ENCODE measurements at places on chromosomes 16 and 17.

GRCh38 chr16:80045861-80046260 is 445.3 kb upstream of the MAF start:
- no peak for DNase-seq

DNA sequence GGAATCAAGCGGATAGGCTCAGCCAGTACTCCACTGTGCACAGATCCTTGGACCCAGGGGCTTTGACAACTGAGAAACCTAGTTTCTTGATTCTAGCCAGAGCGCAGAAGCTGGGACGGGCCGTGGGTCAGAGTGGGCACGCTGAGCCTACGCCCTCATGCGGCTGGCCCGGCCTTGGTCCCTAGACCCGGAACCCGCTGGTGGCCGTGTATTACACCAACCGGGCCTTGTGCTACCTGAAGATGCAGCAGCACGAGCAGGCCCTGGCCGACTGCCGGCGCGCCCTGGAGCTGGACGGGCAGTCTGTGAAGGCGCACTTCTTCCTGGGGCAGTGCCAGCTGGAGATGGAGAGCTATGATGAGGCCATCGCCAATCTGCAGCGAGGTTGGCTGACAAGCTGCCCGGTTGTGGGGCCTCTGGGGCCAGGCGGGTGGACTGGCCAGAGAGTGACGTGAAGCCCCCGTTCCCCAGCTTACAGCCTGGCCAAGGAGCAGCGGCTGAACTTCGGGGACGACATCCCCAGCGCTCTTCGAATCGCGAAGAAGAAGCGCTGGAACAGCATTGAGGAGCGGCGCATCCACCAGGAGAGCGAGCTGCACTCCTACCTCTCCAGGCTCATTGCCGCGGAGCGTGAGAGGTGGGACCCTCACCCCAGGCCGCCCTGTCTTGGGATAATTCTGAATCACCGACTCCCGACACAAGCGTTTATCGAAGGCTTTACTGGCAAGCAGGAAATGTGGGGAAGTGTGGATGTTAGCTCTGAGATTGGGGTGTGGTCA is 946 bp downstream of the STUB1 start:
- peak; percentile 49 for DNase-seq

- DNase-seq = no peak
These were observed 25.8 kb upstream of the HS3ST2 start for GRCh38 chr16:22788193-22788530.

DNA sequence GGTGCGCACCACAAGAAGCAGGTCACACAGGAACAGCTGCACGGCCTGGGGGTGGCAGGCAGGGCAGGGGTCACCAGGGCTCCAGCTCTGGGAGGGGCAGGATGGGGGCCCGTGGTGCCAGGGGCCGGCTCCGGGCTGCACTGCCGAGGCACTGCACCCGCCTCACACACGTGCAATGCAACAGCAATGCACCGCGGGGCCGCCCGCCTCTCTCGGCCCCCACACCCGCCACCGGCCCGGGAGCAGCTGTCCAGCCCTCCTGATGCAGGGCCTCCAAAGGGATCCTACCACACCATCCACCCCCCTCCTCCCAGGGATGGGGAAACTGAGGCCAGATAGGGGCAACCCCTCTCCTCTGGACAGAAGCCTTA is 23.1 kb downstream of the SREBF1 start:
- DNase-seq = no peak

GRCh38 chr17:39979893-39980350 is 685 bp upstream of the PSMD3 start:
- DNase-seq = no peak

DNA sequence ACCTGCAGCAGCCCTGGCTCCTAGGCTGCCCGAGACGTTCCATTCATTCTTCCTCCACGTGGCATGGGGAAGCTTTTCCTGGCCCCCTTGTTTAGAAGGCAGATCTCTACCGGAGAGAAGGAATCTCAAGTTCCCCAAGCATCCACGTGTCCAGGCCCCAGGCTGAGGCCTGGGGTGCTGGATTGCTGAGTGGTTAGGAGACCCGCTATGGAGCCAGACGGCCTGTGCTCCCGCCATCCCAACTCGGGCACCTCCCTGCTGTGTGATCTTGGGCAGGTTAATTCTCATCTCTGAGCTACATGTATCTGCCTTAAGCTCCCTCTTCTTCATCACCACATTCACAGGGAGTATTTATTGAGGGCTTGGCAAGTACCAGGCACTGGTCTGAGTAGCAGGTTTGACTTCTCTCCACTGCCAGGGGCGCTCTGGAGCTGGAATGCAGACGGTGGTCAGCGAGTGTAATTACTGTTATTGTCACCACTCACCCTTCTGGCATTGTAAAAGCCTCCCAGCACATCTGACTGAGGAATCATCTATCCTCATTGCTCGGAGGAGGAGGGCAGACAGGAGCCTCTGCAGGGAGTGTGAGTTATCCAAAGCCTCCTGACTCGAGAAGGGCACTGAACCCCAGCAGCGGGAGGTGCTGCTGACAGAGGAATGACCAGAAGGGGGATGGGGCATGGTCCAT is 1.1 kb upstream of the ADGRG1 start:
- DNase-seq = no peak

- DNase-seq = no peak
These were observed 95.6 kb downstream of the PRKCA start for GRCh38 chr17:66398059-66398458.

DNA sequence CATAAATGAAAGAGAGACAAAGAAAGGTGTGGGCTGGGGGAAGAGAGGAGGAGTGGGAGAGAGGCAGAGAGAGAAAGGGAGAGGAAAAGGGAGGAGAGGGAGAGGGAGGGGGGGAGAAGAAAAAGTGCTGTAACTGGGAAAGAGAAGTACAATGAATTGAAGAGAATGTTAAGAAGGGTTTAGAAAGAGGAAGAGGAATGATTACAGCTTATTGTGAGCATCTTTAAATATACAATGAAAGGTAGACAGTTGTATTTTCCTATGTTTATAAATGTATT is 229.1 kb upstream of the PMFBP1 start:
- DNase-seq = no peak

DNA sequence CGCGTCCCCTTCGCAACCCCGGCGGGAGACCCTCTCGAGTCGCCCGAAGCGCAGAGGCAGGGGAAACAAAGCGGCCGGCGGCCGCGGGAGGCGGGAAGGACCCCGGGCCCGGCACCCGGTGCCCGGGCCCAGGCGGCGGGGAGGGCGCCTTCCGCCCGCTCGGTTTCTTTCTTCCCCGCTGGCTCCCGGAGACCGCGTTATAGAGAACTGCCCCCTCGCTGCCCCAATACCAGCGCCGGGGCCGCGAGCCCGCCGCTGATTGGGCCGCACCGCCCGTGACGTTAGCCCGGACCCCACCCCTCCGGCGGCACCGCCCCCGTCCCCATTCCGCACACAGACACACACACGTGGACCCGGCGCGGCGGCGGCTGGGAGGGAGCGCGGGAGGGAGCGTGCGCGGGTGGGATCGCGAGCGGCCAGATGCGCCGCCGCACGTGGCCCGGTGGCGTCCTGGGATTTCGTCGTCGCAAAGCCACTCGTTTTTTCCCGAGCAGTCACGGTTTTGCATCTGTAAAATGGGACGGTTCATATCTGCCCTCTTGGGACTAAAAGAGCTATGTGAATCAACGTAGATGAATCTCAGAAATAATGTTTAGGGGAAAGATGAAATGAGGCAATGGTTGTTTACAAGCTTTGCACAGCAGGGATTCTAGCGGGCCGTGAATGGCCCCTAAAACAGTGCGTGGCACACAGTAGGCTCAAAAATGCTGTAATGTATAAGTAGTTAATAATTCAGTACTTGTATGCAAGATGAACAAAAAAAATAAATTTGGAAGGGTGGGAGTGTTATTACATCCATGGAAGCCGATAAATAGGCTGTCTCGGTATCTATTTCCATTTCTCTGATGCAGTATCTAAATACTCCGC is at the start of gene EPOP:
EPOP (minus strand) TSS at position 209 of the 867 bp plus-strand sequence. CDS start 462 bp downstream, outside the sequence.
- peak; percentile 87 for DNase-seq

DNA sequence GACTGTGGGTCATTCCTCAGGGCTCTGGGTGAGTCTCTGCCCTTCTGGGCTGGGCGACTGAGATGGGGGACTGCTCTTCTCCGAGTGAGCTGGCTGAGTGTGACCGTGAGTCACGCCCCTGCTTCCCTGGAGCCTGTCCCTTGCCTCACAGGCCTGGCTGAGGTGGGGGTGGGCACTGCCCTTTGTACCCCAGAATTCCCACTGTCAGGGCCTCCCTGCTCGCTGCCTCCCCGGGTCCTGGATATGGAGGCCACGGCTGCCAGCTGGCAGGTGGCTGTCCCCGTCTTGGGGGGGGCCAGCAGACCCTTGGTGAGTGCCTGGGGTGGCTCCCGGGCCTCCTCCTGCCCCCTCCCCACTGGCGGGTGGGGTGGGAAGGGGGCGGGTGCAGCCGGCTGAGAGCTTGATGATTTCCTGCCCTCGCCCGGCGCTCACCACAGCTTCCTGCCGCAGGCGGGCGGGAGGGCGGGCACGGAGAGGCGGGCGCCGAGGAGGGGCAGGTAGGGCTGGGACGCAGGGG is at the start of gene LAT:
LAT (plus strand) TSS at position 434 of the 517 bp plus-strand sequence. CDS start 366 bp downstream, outside the sequence.
- peak; percentile 72 for DNase-seq

GRCh38 chr17:78600181-78600721 is 23.1 kb upstream of the DNAH17 start:
- DNase-seq = no peak

DNA sequence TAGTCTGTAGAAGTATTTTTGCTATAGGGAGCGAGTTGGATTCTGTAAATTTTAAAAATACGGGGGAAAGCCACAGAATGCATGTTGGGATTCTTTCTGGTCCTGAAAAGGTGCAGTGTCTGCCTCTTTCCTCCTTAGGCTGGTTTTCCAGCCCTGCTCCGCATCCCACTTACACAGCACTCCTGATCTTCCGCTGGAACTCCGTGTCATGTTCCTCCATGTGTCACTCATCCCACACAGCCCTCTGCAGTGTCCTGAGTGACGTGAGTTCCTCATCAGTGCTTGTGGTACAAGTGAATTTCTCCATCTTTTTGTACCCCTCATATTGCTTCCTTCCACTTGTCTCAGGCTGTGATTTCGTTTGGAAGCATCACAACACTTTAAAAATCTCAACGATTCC is 34.5 kb downstream of the COX10 start:
- DNase-seq = no peak

GRCh38 chr16:31198207-31198882 is 4.2 kb downstream of the PYCARD start:
- peak; percentile 43 for DNase-seq

DNA sequence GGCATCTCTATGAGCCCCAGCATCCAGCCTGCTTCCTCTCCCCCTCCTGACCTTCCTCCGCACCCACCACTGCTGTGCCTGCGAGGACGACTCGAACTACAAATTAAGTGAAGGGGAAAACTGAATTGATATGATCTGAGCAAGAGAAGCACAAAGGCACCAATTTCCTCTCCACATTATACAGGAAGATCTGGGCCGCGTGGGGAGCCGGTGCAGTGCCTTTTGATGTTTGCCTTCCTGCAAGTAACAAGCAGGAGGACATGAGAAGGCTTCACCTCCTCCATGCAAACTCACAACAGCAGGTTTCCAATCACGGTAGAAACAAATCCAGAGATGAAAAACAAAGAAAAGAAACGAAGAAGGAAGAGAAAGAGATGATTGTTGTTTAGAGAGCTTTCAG is 57.8 kb upstream of the MMP2 start:
- DNase-seq = no peak

DNA sequence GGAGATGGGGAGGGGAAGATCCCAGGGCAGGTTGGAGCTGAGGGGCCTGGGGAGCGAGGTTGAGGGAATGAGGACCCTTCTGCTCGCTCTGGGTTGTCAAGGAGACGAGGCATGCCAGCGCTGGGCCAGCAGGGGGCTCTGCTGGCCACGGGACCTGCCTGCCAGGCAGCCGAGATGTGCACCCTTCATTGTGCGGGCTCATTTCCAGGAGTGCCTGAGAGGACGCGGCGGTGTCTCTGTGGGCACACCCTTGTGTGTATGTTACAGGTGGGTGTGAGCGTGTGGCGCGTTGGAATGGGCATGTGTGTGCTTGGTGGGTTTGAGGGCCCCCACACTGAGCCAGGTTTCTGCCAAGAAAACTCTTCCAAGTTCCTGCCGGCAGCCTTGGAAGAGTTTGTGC is 15.9 kb downstream of the ARHGAP23 start:
- DNase-seq = peak; percentile 73

DNA sequence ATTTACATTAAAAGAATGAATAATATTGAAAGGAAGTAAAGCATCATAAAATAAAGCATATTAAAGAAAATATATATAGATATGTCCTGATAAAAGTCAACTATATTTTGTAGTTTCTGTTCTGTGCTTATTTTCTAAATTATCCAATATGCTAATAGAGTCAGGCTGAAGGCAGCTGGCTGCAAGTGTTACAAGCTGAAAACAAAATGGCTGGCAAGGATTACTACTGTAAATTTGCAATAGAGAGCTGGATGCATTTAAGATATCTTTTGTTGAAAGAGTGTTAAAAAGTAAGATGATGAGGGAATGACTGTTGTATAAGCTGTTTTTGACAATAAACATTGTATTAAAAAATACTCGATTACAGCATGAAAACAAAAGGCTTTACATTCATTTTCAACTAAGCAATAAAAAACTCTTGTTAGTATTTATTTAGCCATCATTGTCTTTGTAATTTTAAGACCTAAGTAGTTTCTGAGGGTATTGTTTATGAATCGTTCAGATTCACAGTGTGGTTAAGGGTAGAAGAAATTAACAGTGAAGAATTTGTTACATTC is 76.3 kb downstream of the TANC2 start:
- DNase-seq = no peak

- no peak for DNase-seq
These were observed 83.8 kb upstream of the PMFBP1 start for GRCh38 chr16:72255786-72256185.

- no peak for DNase-seq
These were observed 17.7 kb downstream of the KNOP1 start for GRCh38 chr16:19700319-19700781.

GRCh38 chr16:72841506-72841905 is 206.4 kb downstream of the ZFHX3 start:
- no peak for DNase-seq

- no peak for DNase-seq
These were observed 1.9 kb upstream of the MTSS2 start for GRCh38 chr16:70687671-70688245.

GRCh38 chr17:4135489-4135888 is 7.3 kb downstream of the ZZEF1 start:
- no peak for DNase-seq

DNA sequence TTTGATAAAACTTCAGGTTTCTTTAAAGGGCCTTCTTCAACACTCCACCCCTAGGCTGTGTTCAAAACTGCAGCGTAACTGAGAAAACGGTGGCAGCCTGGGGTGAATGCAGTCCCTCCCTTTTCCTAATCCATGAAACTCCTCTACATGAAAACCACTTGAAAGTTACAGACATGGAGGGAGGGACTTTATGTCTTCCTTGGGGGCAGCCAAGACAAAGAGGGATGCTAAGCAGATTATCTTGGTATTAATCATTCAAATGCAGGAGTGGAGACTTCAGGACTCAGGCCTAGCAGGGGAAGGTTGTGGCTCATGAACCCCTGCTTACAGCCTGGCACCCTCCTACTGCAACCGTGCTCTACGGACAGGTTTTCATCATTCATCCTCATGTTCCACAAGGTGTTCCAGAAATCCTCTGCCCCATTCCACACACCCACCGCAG is 46.8 kb downstream of the RNF112 start:
- no peak for DNase-seq

DNA sequence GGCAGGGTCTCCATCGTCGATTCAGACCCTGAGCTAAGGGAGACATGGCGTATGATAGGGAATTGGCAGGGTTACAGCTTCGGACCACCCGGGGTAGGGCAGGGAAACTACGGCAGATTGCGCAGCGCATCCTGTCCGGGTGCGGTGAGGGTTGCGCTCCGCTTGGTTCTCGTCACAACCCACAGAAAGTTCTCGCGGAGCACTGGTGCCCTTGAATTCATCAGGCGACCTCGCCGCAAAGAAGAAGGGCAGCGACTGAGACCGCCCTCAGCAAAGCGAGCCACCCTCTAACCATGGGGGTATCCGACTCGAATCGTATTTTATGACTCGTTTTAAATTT is 1.2 kb downstream of the HS3ST3B1 start:
- peak; percentile 65 for DNase-seq
